ENCODE measurements at places on chromosomes 1 and 21. TPM values are rescaled to one million over a fixed set of nuclear protein-coding genes. Genes with fewer than 3 reads are reported as not detected.

- no peaks in the 10 kb centered on the region for H3K36me3 ChIP-seq
- no peak overlapping the region for H3K4me3 ChIP-seq
- H3K27me3 ChIP-seq, result peaks cover 14% of the 10 kb centered on the region
- DNase-seq, result no peak
Measured at GRCh38 chr1:207179036-207179435, 75.0 kb downstream of the C4BPA start.

- H3K36me3 ChIP-seq, result peaks cover 4% of the 10 kb centered on the region
- H3K27me3 ChIP-seq, result no peaks in the 10 kb centered on the region
- peak overlapping the region; percentile 99 for H3K27ac ChIP-seq
Measured at GRCh38 chr1:33257772-33258712, 1.8 kb downstream of the ZNF362 start.

- no peak overlapping the region for H3K4me3 ChIP-seq
- no peaks in the 10 kb centered on the region for H3K27me3 ChIP-seq
- H3K4me1 ChIP-seq, result peaks cover 36% of the 10 kb centered on the region
- no peak overlapping the region for H3K27ac ChIP-seq
- no peaks in the 10 kb centered on the region for H3K36me3 ChIP-seq
- no peak for DNase-seq
Measured at GRCh38 chr21:35227786-35228185, 178.7 kb upstream of the RUNX1 start.

- H3K36me3 ChIP-seq, result peaks cover 1% of the 10 kb centered on the region
- H3K27me3 ChIP-seq, result no peaks in the 10 kb centered on the region
- H3K4me3 ChIP-seq, result no peak overlapping the region
- H3K27ac ChIP-seq, result no peak overlapping the region
- H3K4me1 ChIP-seq, result peaks cover 33% of the 10 kb centered on the region
Measured at GRCh38 chr1:32104127-32104526, 3.7 kb upstream of the KPNA6 start.

Gene SZT2
- 29.3 TPM for total RNA-seq

Gene CYP4A11
- not detected for total RNA-seq

Gene LCE2A
- not detected for total RNA-seq

Gene BARHL2
- total RNA-seq, result not detected

Gene MEGF6
- total RNA-seq, result 328 TPM

Gene LMX1A
- total RNA-seq, result not detected

Data from chondrocyte (in vitro differentiated cells).